Anterior cingulate cortex (tissue), 58 donors: ENCODE measurements at places on chromosomes 1 and 21.

DNA sequence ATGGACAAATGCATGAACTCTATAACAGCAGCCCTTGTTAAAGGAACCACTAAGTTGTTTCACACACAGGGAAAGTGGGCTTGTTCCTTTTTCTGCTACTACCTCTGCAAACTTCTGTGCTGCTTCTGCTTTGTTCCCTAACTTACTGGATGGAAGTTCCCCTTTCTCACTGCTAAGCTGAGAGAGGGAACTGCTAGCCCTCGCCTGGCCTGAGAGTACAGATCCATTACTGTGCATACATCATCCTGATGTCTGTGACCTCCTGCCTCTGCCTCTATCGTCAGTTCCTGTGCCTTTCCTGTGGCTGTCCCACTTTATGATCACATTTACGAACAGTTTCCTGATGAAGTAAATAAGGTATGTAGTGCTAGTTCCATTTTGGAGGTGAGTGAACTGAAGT lies 3.5 kb downstream of the GNAT2 start:
- DNase-seq = no peak

DNA sequence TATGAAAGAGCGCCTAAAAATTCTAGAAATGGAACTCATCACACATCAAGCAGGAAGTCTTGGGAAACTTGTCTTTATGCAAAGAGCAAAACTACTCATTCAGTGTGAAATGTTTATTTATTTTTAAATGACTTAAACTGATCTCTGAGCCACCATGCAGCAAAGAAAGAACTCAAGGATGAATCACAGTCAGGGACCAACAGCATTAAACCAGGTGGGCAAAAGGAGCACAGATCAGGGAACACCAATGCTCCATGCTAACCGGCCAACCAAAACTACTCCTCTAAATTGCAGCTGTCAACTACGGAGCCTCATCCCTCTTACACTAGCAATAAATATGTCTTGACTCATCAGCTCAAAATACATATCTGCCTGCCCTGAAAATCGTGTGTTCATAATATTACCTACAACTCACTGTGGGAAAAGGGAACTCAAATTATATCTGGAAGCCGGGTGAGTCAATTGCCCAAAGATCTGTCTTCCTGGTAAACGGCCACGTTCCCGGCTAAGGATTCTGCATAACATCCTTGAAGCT lies 129.2 kb downstream of the PTPN14 start:
- DNase-seq = no peak

- DNase-seq = no peak
Observed at GRCh38 chr1:29620631-29621030, 384.3 kb downstream of the PTPRU start.

DNA sequence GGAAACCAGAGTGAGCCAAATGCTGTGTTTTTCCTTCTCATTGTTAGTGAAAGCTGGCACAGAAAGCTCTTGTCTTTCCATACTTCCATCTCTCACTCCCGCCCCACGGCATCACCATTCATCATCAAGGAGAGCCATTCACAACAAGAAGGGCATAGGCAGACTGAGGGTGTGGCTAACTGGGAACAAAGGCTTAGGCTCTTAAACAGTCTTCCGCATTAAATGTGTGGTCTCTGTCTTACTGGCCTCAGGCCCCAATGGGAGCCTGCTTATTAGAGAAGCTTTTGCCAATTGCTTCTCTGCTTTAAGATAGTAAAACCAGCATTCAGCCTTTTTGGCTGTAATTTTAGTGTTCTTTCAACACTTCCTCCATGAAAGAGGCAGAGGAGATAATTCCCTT lies 51.4 kb downstream of the TNFSF18 start:
- no peak for DNase-seq

DNA sequence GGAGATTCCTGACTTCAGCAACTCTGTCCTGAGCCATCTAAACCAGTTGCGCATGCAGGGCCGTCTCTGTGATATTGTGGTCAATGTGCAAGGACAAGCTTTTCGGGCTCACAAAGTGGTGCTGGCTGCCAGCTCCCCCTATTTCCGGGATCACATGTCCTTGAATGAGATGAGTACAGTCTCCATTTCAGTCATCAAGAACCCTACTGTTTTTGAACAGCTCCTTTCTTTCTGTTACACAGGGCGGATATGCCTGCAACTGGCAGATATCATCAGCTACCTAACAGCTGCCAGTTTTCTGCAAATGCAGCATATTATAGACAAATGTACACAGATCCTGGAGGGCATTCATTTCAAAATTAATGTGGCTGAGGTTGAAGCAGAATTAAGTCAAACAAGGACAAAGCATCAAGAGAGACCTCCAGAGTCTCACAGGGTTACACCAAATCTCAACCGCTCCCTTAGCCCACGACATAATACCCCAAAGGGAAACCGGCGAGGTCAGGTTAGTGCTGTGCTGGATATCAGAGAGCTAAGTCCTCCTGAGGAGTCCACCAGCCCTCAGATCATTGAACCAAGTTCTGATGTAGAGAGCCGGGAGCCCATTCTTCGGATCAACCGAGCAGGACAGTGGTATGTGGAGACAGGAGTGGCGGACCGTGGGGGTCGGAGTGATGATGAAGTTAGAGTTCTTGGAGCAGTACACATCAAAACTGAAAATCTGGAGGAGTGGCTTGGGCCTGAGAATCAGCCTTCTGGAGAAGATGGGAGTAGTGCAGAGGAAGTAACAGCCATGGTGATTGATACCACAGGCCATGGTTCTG lies 2.3 kb downstream of the ZBTB37 start:
- DNase-seq = no peak
